Stimulated activated CD4-positive, alpha-beta T cell treated with anti-CD3 and anti-CD28 coated beads, Interleukin-4, amount 100 ng/mL, for 24 hours (primary cell): ENCODE measurements at places on chromosomes 1 and 21.

DNA sequence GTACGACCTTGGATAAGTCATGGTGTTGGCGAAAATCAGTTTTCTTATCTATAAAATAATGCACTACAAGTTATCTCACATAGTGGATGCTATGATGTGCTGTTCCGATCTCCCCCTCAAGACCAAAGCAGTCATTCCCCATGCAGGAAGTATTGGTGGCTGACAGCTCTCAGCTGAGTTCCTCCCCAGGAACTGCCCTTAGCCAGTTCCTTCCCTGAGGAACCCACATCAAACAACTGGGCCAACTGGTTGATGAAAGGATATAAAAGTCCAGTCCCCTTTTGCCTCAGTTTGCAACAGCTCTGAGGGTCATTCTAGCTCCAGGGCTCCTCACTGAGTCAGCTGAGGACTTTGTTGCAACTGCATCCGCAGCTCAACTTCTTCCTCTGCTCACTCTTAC is 16.1 kb upstream of the SLAMF1 start:
- DNase-seq: no peak

DNA sequence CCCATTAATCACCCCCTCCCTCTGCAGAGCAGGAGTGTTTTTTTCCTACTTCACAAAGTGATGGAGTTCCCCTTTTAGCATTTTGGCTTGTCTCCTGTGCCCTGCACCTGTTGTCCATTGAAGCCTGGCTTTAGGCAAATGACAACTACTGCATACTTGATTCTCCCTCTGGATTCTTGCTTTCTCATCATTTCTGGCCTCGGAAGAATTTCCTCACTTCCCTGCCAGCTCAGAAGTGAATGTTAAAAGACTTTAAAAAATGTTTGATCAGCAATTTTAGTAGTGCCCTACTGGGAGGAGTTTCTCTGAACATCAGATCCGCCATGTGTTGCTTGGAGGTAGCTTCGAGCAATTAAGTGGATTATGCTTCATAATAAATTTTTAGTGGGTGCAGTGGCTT is 28.1 kb downstream of the RCOR3 start:
- no peak for DNase-seq

GRCh38 chr1:91712393-91712792 is 173.6 kb downstream of the TGFBR3 start:
- DNase-seq: no peak

GRCh38 chr1:29644812-29645211 is 408.5 kb downstream of the PTPRU start:
- DNase-seq: no peak

DNA sequence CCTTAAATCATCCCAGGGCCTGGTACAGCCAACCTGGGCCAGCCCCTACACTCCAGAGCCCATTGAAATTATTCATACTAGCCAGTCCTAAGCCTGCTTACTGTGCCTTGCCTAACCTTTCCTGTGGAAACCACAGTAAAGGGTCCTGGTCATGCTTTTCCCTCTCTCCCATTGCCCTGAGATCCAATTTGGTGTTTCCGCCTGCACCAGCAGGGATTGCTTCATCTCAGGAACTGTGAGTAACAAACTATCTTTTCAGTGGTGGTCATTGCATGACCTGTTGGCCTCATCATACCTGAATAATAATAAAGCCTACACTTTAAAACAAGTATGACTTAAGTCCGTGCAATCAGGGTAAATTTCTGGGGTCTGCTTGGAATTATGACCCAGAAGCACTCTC is 18.7 kb upstream of the GALNT2 start:
- no peak for DNase-seq

DNA sequence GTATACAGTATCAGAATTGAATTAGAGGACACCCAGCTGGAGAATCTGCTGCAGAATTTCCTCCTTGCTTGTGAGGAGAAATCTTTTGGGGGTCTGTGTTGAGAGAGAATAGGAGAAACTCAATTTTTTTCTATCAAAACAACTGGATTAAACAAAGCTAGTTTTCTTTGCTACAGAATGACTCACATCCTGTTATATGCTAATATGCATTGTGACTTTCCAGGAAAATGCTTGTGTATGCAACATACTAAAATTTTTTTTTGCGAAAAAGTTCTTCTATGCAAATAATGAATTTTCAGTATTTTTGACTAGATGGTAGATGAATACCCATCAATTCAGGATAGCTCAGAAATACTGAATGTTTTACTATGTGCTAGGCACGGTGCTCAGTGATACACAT is 2.2 kb downstream of the VAMP4 start:
- no peak for DNase-seq

- no peak for DNase-seq
Measured at GRCh38 chr1:214568328-214568727, 16.9 kb upstream of the PTPN14 start.

DNA sequence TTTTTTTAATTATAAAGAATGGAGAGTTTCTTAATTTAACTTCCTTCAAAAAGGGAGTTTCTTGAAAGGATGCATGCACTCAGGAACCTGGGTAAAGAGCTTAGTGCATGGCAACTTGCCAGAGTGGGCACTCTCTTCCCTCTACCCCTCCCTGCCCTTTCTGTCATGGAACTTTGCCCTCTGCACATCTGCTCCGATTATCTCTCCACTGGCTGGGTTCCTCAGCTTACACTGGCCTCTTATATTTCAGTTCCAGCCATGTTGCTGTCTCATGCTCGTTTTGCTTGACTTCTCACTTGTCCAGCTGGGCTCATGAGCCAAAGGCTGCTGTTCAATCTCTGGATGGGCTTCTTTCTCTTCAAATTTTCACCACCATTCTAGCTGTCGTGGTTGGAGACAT is 87.0 kb downstream of the NCAM2 start:
- no peak for DNase-seq

DNA sequence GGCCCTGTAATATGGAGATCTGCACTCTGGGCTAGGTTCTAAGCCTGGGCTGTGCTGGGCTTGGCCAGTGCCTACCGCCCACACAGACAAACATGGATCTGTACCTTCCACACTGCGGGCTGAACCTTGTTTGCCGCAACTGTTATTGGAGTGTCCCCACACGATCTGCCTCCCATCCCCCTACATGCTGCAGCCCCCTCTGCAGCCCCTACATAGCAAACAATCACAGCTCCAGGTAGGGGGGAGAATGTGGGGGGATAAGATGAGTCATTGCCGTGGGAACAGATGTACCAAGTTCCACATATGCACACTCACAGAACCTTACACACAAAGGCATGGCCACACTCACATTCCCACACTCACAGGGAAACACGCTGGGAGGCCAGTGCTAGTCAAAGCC is 2.1 kb upstream of the HCRTR1 start:
- DNase-seq: no peak

GRCh38 chr1:201630582-201630981 is 91.7 kb downstream of the NAV1 start:
- DNase-seq: no peak

DNA sequence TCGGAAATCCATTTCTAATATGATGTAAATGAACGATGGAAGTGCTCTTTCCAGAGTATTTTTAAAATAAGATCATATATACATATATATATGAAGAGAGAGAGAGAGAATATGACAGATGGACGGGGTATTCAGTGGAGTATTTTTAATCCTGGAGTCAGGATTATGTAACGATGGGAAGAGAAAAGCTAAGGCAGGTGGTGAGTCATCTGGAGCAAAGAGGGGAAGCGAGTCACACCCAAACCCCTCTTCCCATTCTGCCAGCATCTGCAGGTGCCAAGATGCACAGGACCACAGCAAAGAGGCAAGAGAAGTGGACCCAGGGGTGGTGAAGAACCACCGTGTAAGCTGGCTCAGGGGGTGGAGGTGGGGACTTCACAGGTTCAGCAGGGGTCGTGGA is 102.7 kb upstream of the GRIK3 start:
- DNase-seq: no peak

- no peak for DNase-seq
Measured at GRCh38 chr21:37829447-37829846, 86.8 kb downstream of the KCNJ6 start.

DNA sequence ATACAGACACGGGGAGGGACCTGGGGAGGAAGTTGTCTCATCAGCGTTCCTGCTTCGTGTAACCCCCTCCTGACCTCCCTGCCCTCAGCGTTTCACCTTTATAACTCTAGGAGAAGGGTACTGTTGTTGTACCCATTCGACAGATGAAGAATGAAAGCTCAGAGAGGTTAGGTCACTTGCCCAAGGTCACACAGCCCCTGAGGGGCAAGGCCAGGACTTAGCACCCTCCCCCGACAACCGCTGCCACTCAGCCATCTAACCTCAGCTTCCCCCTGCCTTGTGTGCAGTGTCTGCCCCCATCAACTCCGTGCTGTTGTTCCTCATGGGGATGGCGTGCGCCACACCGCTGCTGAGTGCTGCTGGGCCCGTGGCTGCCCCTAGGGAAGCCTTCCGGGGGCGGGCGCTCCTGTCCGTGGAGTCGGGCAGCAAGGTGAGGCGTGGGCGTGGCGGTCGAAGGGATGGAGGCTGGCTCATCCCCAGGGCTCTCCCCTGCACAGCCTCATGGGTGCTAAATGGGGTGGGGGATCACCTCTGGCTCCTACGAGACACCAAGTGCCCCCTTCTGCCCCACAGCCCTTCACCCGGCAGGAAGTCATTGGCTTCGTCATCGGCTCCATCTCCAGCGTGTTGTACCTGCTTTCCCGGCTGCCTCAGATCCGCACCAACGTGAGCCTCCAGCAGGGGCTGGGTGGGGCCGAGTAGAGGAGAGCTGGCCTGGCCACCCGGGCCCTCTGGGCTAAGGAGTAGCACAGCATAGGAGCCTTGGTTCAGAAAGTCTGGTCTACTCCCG is 14.0 kb downstream of the SLC66A1 start:
- no peak for DNase-seq
